Pulmonary artery endothelial cell (primary cell): ENCODE measurements at places on chromosomes 7 and 10. TPM values are rescaled to one million over a fixed set of nuclear protein-coding genes. Genes with fewer than 3 reads are reported as not detected.

- DNase-seq: no peak
Observed at GRCh38 chr7:48033922-48034321, 1.4 kb upstream of the C7orf57 start.

DNA sequence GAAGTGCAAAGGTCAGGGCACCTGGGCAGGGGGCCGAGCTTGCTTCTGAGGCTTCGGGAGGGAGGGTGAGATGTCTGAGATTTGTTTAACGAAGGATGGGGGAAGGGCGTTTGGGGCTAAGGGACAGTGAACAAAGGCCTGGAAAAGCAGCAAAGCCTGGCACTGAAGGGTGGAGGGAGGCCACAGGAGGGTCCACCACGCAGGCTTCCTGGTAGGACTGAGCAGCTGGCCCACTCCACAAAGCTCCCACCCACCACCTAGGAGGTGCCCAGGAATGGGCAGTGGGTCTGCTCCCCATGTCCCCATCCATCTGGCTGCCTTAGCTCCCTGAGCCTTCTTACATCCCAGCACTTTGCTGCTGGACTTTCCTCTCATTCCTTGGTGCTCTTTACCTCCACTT is 39.4 kb upstream of the CXCL12 start:
- no peak for DNase-seq

DNA sequence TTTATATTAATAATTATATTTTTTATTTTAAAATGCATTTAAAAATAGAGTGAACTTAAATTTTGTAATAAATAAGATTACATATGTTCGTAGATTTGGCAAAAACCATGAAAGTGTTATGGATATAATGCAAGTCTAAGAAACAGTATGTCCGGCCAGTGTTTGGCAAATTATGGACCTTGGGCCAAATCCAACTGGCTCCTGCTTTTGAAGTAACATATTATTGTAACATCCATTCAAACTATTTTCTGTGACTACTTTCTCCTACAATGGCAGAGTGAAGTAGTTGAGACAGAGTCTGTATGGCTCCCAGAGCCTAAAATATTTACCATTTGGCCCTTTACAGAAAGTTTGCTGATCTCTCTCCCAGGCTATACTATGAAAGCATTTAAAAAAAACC is 38.9 kb downstream of the TMEM229A start:
- no peak for DNase-seq

- no peak for DNase-seq
Observed at GRCh38 chr10:93091960-93092359, 18.3 kb downstream of the CYP26A1 start.

DNA sequence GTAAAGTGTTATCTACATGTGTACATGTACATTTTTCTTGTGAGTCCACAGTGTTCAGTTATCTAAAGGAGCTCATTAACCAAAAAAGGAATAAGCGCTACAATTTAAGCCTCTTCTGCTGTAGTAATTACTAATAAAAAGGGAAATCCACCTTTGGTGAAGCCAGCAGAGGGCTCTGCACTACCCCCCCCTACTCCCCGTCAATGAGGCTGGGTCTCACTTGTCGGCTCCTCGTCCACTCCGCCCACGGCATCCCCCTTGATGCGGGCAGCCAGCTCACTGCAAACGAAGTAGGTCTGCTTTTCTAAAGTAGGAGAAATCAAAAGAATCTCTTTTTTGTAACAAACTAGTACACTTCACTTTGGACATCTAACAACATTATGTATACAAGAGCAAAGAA is 4.7 kb upstream of the WASHC2A start:
- DNase-seq: no peak

The AUTS2 gene
- 0.20 and 0.28 TPM in 2 replicates for total RNA-seq

The NKX1-2 gene
- total RNA-seq: not detected in 2 replicates
